NCI-H1436 (cell line): ENCODE measurements at places on chromosomes 16 and 17.

GRCh38 chr17:82636626-82637598 lies 11.3 kb downstream of the WDR45B start:
- no peak for DNase-seq

DNA sequence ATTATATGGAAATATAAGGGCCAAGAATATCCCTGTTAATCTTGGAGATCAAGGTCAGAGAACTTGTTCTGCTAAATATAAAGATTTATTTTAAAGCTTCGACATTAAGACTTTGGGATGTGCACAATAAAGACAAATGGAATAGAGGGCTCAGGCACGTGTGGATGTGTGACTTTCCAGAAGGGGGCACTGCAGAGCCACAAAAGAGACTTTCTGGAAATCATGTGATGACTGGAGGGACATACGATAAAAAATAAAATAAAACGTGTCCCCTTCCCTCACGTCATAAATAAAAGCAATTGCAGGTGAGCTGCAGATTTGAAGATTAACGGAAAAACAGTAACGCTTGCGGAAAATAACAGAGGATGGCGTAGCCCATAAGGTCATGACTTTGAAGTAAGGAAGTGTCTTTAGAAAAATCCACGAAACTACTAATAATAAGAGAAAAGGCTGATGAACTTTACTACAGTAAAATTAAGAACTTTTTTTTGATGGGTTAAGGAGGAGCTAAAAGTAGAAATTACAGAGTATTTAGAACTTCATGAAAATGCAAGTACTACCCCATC lies 9.4 kb upstream of the ENGASE start:
- peak; percentile 33 for DNase-seq

GRCh38 chr17:28573521-28573920 lies 2.2 kb upstream of the PIGS start:
- no peak for DNase-seq

DNA sequence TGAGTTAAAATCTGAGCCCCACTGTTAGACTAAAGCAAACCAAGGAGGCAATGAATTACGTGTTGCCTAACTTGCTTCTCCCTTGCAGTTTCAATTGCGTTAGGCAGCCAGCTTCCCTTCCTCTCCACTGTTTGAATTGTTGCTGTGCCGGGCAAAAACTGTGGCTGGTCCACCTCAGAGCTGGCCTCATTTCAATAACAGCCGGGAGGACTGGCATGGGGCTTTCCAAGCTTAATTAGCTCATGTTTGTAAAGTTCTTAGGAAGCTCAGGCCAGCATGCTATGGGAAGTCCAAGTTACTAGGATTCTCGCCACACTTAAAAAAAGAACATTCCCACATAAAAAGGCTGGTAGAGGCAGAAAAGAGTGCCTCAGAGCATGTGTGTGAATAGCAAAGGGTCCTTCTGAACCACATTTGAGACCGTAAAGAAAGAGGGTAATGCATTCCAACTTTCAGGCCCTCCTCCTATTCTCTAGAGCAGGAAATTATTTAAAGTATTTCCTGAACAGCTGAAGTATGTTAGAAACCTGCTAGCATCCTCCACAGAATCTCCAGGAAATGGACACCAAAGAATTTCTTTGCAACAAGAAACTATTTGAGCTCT lies 79.0 kb upstream of the SMURF2 start:
- DNase-seq, result no peak

DNA sequence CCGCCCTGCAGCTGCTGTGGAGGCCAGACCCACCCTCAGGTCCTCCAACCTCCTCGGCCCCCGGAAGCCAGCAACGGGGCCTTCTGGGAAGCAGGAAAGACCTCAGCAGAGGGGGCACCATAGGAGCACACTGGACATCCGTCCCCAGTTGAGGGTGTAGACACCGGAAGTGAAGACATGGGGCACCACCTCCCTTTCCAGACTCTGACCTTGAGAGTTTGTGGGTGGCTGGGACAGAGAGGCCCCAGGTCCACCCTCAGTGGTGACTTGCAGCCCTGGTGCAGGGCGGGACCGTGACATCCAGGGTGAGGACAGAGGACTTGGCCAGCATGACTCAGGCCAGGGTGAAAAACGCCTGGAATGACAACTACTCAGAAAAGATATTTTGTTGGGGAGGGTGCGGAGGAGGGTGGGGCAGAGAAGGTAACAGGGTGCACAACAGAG lies 19.9 kb downstream of the CEP295NL start:
- DNase-seq, result no peak

DNA sequence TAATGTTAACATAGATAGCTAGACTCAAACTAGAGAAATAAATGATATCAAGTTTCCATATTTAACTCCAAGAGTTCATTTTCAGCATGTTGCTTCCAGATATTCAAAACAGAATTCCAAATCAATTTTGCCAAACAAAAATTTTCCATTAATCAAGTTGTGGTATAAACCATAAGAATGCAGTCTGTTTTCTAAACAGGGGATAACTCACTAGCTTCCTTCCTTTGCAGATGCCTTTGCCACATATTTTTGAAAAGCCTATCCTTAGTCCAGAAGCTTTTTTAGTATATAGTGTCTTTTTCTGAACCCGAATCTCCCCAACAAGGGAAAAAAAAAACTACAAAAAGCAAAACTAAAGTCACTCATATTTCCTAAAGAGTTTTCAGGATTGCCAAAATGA lies 61.5 kb downstream of the HELZ start:
- DNase-seq, result no peak

DNA sequence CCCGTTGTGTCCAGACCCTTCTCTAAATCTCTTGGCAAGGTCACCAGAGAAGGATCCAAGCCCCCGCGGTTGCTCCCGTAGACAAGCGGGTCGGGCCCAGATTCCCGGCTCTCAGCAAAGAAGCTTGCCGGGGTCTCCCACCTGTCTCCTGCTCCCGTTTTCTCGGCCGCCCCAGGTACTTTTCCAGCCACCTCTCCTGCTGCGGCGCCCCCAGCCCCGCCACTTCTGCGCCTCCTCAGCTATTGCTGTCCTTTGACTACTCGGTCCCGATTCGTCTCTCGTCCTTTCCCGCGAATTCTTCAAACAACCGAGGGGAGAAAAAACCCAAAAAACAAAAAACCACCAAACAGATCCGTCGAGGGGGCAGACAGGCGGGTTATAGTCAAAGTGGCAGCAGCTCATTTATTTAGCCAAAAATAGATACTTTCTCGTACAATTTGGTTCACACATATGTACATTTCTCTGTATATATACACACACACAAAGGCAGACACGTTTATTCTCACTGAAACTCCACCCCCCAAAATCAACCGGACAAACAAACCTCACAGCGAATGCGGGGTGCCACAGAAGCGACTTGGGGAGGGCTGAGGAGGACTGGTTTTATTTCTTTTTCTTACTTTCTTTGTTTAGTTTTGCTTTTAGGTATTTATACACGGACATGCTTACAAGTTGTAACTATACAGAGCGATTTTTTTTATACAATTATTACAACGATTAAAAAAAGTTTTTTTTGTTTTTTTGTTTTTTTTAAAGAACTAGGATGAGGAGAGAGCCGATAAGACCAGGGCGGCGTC lies 3.5 kb downstream of the IRX3 start:
- DNase-seq, result no peak

DNA sequence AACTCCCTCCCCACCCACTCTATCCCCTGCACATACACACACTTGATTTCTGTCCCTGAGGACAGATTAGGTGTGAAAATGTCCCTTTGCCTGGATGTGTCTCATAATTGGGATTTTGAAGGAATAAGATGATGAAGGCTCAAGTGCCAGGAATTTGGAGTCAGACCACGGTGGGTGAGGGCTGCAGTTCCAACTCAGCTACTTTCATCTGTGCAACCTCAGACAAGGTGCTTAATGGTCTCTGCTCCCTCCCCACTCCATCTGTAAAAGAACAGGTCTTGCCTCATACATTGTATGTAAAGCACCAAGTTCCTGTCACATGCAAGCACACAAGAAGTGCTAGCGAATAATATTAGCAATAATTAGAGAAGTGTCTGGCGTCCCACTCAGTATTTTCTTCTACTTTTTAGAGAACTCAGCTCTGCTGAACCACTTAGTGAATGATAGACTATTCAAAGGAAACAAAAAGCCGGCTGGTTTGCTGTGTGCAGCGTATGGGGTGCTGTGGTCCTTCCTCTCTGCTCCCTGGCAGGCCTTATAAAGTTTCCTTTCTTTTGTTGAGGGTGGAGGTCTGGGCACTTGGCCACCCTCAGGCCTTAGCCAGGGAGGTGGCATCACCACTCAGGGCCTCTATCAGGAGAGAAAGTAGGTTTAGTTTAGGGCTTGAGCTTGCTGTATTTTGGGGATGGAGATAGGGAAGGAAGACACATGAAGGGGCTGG lies 6.4 kb downstream of the TBX4 start:
- DNase-seq, result no peak

DNA sequence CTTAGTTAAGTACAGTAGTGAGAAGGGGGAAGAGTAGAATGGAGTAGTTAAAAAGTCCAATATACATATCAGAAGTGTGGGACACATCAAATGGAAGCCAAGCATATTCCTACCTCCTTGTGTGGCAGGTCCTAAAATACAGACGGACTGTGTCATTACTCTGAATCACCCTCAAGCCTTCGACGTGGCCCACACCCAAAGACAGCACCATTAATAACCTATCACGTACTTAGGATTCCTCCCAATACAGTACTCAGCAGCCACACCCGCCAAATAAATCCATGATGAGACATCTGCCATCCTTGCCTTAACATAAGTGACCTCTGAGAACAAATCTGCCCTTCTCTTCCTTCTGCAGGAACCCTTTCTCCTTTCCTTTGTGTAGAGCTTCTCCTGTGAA lies 38.9 kb downstream of the UBE2G1 start:
- no peak for DNase-seq

DNA sequence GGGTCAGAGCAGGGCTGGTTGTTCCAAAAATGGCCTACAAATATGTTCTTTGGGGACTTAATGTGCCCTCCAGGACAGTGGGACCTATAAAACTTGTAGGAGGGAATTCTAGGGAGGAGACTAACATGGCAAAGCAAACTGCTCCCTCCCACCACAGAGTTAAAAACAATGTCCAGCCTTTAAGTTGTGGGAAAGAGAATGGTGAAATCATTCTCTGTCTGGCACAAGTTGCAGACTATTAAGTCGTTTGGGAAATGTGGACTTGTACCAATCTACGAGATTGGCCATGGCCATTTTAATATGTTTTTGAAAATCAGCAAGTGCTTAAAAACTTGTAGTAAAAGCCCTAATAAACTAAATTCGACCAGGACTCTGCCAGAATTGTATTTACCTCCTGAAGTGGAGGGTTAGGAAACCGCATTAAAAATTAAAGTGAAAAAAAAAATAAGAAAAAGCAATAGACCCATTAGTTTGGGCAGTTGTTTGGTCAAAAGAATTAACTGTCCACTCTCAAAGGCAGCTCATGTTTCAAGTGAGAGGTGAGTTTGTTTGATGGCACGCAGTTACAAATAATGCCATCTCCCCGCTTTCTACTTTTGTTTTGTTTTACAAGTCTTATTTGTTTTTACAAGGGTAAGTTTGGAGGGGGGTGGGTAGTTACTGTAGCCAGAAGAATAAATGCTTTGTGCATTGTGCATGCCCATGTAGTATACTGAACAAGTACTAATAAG lies 32.4 kb downstream of the ANKFN1 start:
- DNase-seq, result no peak

GRCh38 chr17:20927308-20927977 lies 115.4 kb downstream of the USP22 start:
- no peak for DNase-seq

- DNase-seq, result no peak
Observed at GRCh38 chr16:86604436-86605193, 26.3 kb downstream of the FOXL1 start.

- DNase-seq, result no peak
Observed at GRCh38 chr17:5640726-5641125, 56.4 kb upstream of the NLRP1 start.

DNA sequence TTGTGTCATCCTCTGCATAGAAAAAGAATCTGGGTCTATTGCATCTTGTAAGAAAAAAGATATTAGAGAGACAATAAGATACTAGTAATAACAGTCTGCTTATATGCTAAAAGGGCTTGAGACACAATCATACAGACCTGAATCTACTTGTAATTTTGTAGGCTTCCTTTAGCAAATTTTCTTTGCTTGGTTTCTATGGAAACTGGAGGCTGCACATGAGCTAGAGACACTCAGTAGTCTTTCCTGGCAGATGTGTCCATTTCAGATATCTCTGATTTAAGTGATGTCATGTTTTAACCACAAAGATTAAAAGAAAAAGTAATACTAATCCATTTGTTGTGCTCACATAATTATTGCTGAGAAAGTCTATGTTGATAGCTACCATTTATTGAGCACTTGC lies 123.9 kb upstream of the GNAO1 start:
- no peak for DNase-seq

- DNase-seq, result no peak
Observed at GRCh38 chr17:72492494-72492893, 371.7 kb downstream of the SOX9 start.

- no peak for DNase-seq
Observed at GRCh38 chr17:11916091-11916490, 81.2 kb downstream of the ZNF18 start.

- DNase-seq, result peak; percentile 37
Observed at GRCh38 chr17:28335959-28336871, 654 bp downstream of the TNFAIP1 start.

DNA sequence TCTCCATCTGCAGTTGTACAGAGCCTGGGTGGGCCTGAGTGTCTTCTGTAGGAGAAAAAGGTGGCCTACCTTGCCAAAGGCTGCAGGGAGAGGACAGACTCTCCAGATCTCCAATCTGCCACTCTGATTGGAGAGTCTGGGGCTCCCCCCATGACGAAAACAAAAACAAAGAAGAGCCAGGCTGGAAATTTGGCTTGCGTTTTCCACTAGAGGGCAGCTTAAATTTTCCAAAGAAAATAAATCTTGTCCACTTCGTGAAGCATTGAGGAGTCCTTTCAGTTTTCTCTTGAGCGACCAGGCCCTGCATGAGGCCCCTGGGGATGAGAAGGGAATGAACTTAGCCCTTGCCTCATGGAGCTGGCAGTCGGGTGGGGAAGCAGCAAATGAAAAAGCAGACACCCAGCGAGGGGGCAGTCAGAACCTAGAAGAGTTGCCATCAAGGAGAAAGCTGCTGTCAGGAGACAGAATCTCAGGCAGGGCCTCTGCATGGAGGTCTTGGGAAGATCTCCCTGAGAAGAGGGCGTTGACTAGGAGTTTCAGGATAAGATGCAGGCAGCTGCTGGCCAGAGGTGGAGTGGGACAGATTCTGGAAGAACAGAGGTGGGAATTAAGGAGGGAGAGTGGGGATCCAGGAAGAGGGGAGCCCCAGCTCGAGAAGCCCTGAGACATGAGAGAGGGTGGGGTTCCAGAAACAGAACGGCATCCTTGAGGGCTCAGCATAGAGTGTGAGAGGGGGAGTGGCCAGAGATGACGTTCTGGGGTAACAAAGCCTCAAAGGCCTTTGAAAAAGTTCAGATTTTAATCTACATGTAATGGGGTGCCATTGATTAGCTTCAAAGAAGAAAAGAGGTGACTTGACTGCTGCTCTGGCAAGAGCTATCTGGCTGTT lies 8.4 kb upstream of the SHCBP1 start:
- DNase-seq, result peak; percentile 27
